Activated naive CD8-positive, alpha-beta T cell treated with anti-CD3 and anti-CD28 coated beads for 36 hours (primary cell): ENCODE measurements at places on chromosomes 4 and X.

DNA sequence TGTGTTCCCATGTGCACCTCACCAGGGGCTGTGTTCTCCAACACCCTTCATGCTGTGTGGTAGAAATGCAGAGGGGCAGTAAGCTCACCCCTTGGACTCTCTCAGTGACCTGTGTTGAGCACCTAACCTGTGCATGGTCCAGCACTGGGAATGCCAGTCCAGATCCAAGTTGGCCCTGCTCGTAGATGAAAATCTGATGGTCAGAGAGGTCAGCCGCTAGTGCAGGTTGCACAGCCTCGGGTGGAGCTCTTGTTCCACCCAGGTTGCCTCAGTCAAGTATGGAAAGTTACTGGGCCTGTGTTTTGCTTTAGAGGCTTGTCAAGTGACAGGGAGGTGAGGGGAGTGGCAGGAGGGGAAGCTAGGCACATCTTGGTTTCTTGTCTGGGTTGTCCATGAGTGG is 51.3 kb downstream of the NOP14 start:
- DNase-seq, result no peak

DNA sequence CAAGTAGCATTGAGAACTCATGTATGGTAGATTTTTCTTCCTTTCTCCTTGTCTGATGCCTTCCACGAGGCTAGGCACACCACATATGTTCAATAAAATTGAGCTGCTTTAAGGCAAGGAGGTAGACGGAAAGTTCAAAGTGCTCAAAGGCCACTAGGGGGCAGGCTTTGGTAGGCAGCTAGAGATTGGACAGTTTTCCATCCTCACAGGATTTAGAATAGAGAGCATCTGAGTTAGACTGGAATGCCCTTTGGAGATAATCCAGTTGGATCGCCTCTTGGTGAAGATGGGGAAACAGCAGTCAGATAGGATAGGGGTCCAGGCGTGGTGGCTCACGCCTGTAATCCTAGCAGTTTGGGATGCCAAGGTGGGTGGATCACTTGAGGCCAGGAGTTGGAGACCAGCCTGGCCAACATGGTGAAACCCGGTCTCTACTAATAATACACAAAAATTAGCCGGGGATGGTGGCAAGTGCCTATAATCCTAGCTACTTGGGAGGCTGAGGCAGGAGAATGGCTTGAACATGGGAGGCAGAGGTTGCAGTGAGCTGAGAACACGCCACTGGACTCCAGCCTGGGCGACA is 30.4 kb downstream of the ELF4 start:
- peak; percentile 33 for DNase-seq

DNA sequence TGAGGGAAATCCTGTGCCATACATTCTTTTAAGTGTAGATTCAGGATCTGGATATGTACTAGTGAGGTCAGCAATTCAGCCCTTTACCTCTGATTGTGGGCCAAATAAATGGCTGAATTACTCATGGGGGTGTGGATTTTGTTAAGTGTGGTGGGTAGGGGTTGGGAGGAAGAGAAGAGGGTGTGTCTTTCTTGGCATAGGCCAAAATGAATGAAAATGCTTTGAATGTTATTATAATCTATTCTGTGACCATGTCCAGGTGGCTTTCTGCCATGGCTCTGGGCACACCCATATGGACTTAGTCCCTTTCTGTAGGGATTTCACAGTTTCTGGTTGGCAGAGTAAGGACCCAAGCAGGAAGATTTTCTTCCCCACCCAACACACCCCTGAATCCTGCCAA is 244.3 kb downstream of the CBR4 start:
- DNase-seq, result no peak

- DNase-seq, result no peak
Observed at GRCh38 chr4:16884673-16885460, 13.6 kb downstream of the LDB2 start.

GRCh38 chr4:162705130-162705803 is 461.4 kb downstream of the NAF1 start:
- no peak for DNase-seq

GRCh38 chr4:108926061-108926460 is 163.2 kb upstream of the ETNPPL start:
- no peak for DNase-seq

DNA sequence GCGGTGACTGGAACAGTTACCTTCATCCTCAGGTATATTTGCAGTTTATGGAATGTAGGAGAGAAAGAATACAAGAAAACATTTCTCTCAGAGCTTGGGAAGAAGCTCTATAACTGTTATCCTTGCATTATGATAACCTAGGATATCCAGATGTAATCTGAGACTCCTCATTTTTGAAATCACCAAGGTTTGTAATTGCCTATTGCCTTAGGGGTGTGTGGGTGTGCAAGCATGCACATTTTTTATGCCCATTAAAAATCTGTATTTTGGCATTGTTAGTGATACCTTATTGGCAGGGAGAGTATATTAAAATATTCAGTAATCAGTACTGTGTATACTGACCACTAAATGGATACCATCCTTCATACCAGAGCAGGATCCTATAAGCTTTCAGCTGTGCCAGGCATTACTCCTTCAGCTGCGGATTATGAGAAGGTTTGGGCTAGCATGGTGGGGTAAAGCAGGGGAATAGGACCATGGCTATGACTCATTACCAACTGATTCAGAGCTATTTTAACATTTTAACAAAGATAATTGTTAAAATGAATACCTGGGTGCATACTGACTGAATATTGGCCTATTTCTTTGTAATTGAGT is 8.3 kb downstream of the SEC24B start:
- DNase-seq, result no peak

GRCh38 chr4:125198916-125199315 is 115.8 kb upstream of the FAT4 start:
- no peak for DNase-seq

- DNase-seq, result no peak
Observed at GRCh38 chr4:175238827-175239517, 320.8 kb downstream of the ADAM29 start.
